ENCODE measurements at places on chromosomes 1 and 21.

DNA sequence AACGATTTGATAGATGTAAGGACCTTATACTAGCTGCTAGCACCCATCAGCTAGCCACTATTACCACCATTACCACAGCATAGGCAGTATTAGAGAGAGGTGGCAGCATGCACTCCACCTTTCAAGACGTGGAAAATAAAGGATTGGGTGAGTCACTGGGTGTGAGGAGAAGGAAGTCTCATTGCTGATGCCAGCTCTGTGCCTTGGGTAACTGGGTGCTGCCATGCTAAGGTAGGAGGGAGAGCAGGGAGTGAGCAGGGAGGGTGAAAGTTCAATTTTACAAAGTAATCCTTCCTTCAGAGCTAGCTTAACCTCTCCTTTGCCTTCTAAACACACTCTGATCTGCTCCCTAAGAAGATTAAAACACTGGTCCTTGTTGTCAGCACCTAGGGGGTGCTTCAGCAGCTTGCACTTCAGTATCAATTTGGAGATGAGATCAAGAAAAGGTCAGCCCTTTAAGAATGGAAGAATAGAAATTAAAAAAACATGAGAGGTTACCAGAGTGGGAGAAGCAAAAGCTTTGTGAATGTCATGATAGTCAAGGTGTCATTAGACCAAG, 1.8 kb upstream of the LIN9 start:
- peaks cover 26% of the 10 kb centered on the region for H3K27me3 ChIP-seq
- no peaks in the 10 kb centered on the region for H3K36me3 ChIP-seq
- DNase-seq: no peak
- no peak overlapping the region for H3K4me3 ChIP-seq
- no peak overlapping the region for H3K27ac ChIP-seq
- H3K4me1 ChIP-seq: peaks cover 16% of the 10 kb centered on the region

DNA sequence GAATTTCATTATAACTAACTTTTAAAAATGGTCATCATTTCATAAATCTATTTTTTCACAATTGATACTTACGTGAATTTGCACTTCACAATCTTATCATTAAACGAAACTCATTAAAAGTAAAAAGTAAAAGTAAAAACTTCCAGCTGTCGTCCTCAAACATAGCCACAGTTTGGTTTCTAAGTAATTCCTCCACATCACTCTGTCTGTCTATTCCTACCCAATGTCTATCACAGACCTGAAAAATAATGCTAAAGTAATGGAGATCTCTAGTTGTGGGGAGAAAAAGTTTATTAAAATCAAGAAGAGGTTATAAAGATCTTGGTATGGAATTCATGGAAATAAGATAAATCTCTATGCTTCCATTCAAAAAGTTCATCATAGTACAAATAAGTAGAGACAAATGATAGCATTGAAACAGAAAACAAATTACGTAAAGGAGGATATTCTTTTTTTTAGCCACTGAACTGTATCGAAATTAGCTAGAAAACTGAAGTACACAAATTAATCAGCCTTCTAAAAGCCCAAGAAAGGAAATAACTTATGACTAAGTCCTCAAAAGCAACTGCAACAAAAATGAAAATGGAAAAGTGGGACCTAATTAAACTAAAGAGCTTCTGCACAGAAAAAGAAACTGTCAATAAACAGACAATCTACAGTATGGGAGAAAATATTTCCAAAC, 148.6 kb downstream of the TIAM1 start:
- H3K27me3 ChIP-seq: no peaks in the 10 kb centered on the region
- H3K4me3 ChIP-seq: peak overlapping the region; percentile 63
- DNase-seq: no peak
- peaks cover 15% of the 10 kb centered on the region for H3K36me3 ChIP-seq
- H3K4me1 ChIP-seq: peaks cover 40% of the 10 kb centered on the region

DNA sequence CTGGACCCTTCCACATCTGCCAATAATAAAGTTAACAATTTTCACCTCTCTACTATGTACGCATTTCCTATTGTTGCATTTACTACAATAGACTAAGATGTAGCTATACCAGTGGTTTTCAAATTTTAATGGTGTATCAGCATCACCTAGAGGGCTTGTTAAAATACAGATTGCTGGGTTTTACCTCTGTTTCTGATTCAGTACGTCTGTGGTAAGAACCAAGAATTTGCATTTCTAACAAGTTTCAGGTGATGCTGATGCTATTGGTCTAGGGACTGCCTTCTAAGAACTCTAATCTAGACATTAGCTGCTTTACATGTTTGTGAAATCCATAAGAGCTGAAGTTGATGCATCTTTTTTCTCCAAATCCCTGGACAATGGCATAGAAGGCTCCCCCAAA, 59.7 kb downstream of the ERICH3 start:
- H3K27ac ChIP-seq: no peak overlapping the region
- no peaks in the 10 kb centered on the region for H3K27me3 ChIP-seq
- DNase-seq: no peak
- no peaks in the 10 kb centered on the region for H3K36me3 ChIP-seq

- no peaks in the 10 kb centered on the region for H3K27me3 ChIP-seq
- peak overlapping the region; percentile 63 for H3K27ac ChIP-seq
- peaks cover 57% of the 10 kb centered on the region for H3K4me1 ChIP-seq
- H3K36me3 ChIP-seq: peaks cover 33% of the 10 kb centered on the region
- H3K4me3 ChIP-seq: peak overlapping the region; percentile 95
- DNase-seq: no peak
Observed at GRCh38 chr1:226405411-226405988, 2.4 kb downstream of the PARP1 start.

DNA sequence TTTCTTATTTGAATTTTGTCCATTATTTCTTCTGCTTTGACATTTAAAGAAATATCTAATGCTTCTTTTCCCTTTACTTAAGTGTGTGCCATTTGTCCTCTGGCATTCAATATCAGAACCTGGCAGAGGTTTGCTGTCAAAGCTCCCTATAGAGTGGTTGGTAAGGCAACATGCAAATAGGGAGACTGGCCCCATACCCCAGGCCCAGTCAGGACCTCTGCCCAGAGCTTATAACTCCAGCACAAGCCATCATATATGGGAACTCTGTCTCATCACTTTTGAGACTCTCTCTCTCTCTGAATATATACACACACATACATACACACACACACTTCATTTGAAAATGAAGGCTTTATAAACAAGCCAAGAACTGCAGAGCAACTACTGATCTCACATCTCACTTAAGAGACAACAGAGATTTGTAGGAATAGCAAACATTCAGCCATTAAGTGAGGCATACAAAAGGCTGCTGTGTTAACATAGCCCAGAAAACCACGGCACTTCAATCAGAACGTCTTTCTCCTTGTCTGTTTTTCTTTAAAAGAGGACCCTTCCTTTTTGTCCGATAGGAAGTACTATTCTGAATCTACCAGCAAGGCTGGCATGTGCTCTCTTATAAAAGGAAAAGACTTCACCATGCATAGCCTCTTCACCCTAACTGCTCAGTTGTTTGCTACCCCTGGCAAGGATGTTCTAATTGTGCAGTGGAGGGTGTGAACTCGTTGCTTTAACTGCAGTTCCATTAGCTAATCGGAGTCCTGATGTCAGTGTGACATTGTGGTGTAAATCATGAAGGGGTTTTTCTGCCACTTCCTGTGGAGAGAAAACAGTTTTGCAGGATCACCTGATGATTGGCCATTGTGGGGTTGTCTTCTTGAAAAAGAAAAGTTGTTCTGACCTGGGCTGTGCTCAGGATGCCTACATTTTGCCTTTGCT, 101.7 kb downstream of the NR5A2 start:
- H3K36me3 ChIP-seq: no peaks in the 10 kb centered on the region
- no peak overlapping the region for H3K4me3 ChIP-seq
- peaks cover 14% of the 10 kb centered on the region for H3K4me1 ChIP-seq
- no peak for DNase-seq

- no peak overlapping the region for H3K27ac ChIP-seq
- no peaks in the 10 kb centered on the region for H3K27me3 ChIP-seq
- H3K36me3 ChIP-seq: no peaks in the 10 kb centered on the region
- H3K4me3 ChIP-seq: no peak overlapping the region
- no peak for DNase-seq
- H3K4me1 ChIP-seq: no peaks in the 10 kb centered on the region
Observed at GRCh38 chr1:210362526-210362925, 33.8 kb downstream of the HHAT start.

- H3K4me1 ChIP-seq: peaks cover 1% of the 10 kb centered on the region
- H3K27ac ChIP-seq: no peak overlapping the region
- DNase-seq: no peak
- no peak overlapping the region for H3K4me3 ChIP-seq
Observed at GRCh38 chr1:36645867-36646266, 163.2 kb upstream of the CSF3R start.

- H3K4me3 ChIP-seq: no peak overlapping the region
- peaks cover 17% of the 10 kb centered on the region for H3K27me3 ChIP-seq
- H3K4me1 ChIP-seq: peaks cover 7% of the 10 kb centered on the region
- H3K36me3 ChIP-seq: no peaks in the 10 kb centered on the region
- DNase-seq: no peak
Observed at GRCh38 chr1:231045286-231045685, 5.2 kb upstream of the FAM89A start.

GRCh38 chr1:186994897-186995296, 166.1 kb downstream of the PLA2G4A start:
- no peak for DNase-seq
- H3K27me3 ChIP-seq: no peaks in the 10 kb centered on the region
- H3K27ac ChIP-seq: no peak overlapping the region
- no peak overlapping the region for H3K4me3 ChIP-seq

GRCh38 chr1:178634445-178634844, 90.6 kb upstream of the RALGPS2 start:
- no peak overlapping the region for H3K27ac ChIP-seq
- H3K27me3 ChIP-seq: peaks cover 3% of the 10 kb centered on the region
- no peaks in the 10 kb centered on the region for H3K36me3 ChIP-seq

- H3K27ac ChIP-seq: no peak overlapping the region
- H3K4me1 ChIP-seq: no peaks in the 10 kb centered on the region
- no peak overlapping the region for H3K4me3 ChIP-seq
- H3K27me3 ChIP-seq: no peaks in the 10 kb centered on the region
Observed at GRCh38 chr1:44500181-44501046, 95.4 kb downstream of the RNF220 start.

GRCh38 chr1:245760301-245760700, 605.5 kb downstream of the KIF26B start:
- no peak overlapping the region for H3K27ac ChIP-seq
- DNase-seq: no peak
- no peaks in the 10 kb centered on the region for H3K27me3 ChIP-seq
- H3K36me3 ChIP-seq: peaks cover 44% of the 10 kb centered on the region
- H3K4me1 ChIP-seq: no peaks in the 10 kb centered on the region

DNA sequence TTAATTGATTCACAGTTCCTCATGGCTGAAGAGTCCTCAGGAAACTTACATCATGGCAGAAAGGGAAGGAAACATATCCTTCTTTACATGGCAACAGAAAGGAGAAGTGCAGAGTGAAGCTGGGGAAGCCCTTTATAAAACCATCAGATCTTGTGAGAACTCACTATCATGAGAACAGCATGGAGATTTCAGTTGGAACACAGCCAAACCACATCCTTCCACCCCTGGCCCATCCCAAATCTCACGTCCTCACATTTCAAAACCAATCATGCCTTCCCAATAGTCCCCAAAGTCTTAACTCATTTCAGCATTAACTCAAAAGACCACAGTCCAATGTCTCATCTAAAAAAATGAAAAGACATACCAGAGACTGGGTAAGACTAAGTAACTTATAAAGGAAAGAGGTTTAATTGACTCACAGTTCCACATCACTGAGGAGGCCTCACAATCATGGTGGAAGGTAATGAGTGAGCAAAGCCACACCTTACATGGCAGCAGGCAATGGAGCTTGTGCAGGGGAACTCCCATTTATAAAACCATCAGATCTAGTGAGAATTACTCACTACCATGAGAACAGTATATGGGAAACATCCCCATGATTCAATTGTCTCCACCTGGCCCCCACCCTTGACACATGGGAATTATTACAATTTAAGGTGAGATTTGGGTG, 105.2 kb downstream of the MRPL39 start:
- peaks cover 80% of the 10 kb centered on the region for H3K4me1 ChIP-seq
- peaks cover 57% of the 10 kb centered on the region for H3K36me3 ChIP-seq
- H3K4me3 ChIP-seq: peak overlapping the region; percentile 58
- no peaks in the 10 kb centered on the region for H3K27me3 ChIP-seq

DNA sequence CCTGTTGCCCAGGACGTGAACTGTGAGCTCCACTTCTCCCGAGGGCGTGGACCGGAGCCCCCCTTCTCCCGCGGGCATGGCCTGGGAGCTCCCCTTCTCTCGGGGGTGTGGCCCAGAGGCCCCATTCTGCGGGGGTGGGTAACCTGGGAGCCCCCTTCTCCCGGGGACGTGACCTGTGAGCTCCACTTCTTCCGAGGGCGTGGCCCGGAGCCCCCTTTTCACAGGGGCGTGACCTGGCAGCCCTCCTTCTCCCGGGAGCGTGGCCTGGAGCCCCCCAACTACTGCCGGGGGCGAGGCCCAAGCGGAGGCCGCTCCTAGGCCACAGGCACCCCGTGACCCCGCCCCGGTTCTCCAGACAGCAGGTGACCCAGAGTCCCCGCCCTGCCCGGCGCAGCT, 320 bp downstream of the C1orf174 start:
- peaks cover 56% of the 10 kb centered on the region for H3K4me1 ChIP-seq
- H3K4me3 ChIP-seq: peak overlapping the region; percentile 87
- peaks cover 21% of the 10 kb centered on the region for H3K36me3 ChIP-seq
- peak; percentile 43 for DNase-seq
- peak overlapping the region; percentile 98 for H3K27ac ChIP-seq

GRCh38 chr1:170252851-170253579, 107.3 kb downstream of the NTMT2 start:
- H3K36me3 ChIP-seq: no peaks in the 10 kb centered on the region
- no peak for DNase-seq
- H3K4me3 ChIP-seq: no peak overlapping the region
- H3K27ac ChIP-seq: no peak overlapping the region
- no peaks in the 10 kb centered on the region for H3K27me3 ChIP-seq
- peaks cover 3% of the 10 kb centered on the region for H3K4me1 ChIP-seq
